NCI-H1105 treated with DMSO at 0.1 percent for 48 hours (cell line): ENCODE measurements at places on chromosomes 1 and 21.

- DNase-seq: no peak
Measured at GRCh38 chr1:240174734-240175133, 83.1 kb downstream of the FMN2 start.

- no peak for DNase-seq
Measured at GRCh38 chr1:67711158-67711854, 26.3 kb downstream of the GADD45A start.

- DNase-seq: no peak
Measured at GRCh38 chr1:38964140-38964548, 22.5 kb upstream of the RHBDL2 start.

- no peak for DNase-seq
Measured at GRCh38 chr1:6688757-6689156, 12.9 kb downstream of the DNAJC11 start.

DNA sequence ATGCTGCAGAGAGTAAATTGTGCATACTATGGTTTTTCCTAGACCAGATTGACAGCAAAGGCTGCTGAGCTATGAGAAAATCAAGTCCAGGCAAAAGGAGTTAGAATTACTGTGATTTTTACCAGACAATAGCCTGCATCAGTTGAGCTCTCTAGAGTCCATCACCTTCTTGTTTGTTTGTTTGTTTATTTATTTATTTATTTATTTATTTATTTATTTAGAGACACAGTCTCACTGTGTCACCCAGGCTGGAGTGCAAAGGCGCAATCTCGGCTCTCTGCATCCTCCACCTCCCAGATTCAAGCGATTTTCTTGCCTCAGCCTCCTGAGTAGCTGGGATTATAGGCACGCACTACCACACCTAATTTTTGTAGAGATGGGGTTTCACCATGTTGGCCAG lies 24.2 kb upstream of the ABCB10 start:
- no peak for DNase-seq

- no peak for DNase-seq
Measured at GRCh38 chr1:204091787-204092312, 18.9 kb downstream of the SOX13 start.

DNA sequence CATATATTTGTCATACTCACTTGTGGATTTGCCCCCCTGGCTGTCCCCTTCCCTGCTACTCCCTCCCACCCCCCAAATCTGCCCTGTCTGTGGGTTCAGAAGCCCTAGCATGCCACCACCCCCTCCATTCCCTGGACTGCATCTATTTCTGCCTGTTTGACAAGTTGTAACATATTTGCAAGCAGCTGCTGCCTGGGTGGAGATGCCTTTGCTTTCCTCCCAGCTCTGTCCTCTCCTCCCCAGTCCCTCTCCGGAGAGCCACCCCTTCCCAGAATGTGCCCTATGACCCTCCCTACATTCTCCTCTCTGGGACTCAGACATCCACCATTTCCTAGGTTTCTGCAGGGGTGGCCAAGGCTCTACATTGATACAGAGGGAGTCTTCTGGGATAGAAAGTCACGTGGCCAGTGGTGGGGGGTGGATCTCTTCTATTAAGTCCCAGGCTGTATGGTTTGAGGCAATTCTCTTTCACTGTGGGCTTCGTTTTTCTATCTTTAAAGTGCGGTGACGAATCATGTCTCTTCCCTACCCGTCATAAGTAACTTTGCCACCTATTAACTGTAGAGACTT lies 6.0 kb upstream of the MYOG start:
- no peak for DNase-seq

DNA sequence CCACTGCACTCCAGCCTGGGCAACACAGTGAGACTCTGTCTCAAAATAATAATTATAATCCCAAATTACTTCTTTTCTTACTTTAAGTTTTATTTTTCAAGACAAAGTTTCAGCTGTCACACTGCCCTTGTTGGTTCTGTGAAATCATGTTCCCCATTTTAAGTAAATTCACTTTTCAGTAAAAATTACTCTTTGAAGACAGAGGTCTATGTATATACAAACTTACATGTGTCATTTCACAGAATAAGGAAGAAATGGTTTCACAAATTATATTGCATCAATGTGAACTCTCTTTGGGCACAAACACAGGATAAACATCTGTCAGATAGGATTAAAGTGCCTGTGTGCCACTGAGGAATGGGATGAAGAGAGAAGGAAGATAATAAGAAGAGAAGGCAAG lies 33.1 kb upstream of the ETS2 start:
- DNase-seq: no peak

DNA sequence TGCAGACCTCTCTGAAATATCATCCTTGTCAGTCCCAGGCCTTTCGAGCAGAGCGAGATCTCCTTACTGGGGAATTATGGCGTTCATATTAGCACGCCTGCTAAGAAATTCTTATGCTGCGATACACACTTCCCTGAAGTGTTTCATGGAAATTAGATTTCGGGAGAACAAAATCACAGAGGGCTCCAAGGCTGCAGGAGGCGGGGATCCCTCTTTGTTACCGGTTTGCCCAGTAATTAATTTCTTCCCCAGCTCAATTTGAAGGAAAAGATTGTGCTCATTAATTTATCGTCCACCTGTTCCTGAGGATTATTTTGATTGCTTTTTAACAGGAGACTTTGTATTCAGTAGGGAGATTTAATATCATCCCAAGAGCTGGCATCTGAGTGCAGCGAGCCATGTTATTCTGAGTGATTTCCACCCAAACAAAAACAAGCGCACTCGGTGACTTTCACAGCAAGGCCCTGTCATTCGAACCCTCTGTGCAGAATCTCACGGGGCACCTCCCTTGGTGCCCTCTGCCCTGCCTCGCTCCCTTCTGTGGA lies 202.3 kb upstream of the GALNT2 start:
- no peak for DNase-seq

- no peak for DNase-seq
Measured at GRCh38 chr1:186375929-186376319, 286 bp downstream of the ODR4 start.

DNA sequence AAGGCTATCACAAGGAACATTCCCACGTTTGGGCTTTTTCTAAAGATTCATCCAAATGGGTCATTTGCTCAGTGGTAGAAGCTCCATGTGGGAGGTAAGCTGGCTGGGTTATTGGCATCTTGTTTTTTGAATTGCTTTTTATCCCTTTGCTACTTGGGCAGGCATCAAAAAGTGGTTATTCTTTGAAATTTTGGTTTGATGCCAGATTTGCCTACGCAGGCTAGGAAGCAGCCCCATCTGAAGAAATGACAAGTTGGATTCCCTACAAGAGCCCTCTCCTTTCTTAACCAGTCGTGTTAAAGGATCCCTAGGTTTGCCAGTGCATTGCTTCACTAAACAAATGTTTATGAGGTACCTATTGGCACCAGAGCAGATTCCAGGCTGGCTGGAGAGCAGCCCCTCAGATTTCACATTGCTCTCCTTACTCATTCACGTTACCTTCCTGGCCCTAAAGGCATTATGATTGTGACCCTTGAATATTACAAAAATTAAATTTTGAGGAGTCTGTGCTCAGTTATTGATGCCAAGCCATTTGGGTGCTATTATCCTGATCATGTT lies 38.8 kb downstream of the ARID1A start:
- DNase-seq: no peak

DNA sequence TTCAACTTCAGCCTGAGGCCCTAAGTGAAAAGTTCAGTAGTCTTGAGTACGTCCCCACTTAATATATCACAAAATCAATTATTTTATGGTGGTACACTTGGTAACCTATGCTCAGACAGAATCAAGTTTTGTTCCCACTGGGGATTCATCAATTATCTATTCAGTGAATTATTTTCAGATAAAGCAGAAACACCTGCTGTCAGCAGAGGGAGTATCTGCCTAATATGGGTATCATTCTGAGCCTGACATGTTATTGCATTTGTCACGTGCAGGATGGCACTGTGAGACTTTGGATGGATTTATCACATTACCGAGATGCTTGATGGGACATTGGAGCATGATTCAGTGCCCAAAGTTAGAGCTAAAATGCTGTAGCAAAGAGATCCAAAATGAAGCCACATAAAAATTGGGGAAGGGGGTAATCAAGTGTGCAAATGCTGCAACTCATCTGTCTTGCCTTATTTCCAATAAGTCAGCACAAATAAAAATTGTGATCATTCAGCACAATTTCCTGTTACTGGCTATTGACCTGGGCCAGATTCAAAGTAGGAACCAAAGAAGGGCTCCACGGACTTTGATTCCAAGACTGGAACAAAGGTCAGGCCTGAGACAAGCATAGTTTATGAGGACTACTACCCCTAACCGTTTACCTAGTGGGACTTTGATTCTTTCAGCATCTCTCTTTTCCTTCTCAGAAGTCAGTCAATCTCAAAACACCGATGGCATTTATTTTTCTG lies 657.6 kb downstream of the LMO4 start:
- no peak for DNase-seq

DNA sequence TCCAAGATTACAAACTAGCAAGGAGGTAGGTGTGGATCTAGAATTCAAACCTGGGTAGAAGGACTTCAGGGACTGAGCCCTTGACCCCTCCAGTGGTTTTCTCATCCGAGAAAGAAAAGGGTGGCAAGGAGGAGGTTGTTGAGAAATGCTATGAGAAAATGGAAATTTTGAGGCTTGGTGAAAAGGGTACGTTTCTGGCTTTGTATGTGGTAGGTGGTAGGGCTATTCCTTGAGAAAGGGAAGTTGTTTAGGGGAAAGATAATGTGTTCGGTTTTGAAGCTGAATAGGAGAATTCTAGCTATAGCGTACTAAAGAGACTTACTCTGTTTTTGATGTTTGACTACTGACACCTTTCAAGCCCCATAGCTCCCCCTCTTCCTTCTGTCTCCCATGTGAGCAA lies 133.8 kb downstream of the CNIH3 start:
- no peak for DNase-seq

GRCh38 chr1:111507411-111508201 lies 4.2 kb upstream of the ADORA3 start:
- DNase-seq: no peak

DNA sequence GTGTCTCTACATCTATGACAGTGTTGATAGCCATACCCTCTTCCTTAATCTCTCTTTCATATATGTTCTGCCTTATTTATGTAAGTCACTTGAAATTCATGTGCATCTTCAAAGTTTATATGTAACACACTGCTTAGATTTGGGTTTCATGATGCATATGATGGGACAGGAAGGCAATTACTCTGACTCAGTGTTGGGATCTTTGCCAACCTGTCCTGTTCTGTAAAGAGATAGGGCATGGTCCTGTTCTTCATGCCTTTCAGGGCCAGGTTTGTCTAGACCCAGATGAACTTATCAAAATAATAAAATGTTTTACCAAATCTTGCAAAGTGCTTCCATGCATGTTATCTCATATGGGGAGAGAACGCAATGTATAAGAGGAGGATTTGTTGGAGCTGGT lies 69.5 kb downstream of the TMPRSS15 start:
- DNase-seq: no peak

- DNase-seq: peak; percentile 90
Measured at GRCh38 chr21:35697321-35697808, 363.0 kb downstream of the SETD4 start.

- no peak for DNase-seq
Measured at GRCh38 chr1:4062041-4062440, 162.0 kb upstream of the C1orf174 start.

GRCh38 chr1:113931451-113931851 lies 2.3 kb downstream of the HIPK1 start:
- DNase-seq: no peak

DNA sequence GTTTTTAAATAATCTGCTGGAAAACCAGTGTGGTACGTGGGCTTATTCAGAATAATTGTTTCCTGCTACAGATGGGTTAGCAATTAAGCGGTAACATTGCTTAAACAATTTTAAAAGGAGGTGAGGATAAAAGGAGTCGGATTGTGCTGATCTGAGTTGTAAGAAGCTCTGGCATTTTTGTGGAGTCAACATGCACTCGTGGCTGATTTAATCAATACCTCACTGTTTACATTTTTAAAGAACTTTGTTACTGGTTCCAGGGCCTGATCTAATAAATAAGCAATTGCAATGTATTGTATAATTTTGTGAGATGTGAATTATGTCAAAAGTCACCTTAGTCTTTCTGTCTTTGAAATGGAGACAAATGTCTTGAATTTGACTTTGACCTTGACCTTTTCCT lies 474.0 kb downstream of the SETD4 start:
- DNase-seq: no peak

DNA sequence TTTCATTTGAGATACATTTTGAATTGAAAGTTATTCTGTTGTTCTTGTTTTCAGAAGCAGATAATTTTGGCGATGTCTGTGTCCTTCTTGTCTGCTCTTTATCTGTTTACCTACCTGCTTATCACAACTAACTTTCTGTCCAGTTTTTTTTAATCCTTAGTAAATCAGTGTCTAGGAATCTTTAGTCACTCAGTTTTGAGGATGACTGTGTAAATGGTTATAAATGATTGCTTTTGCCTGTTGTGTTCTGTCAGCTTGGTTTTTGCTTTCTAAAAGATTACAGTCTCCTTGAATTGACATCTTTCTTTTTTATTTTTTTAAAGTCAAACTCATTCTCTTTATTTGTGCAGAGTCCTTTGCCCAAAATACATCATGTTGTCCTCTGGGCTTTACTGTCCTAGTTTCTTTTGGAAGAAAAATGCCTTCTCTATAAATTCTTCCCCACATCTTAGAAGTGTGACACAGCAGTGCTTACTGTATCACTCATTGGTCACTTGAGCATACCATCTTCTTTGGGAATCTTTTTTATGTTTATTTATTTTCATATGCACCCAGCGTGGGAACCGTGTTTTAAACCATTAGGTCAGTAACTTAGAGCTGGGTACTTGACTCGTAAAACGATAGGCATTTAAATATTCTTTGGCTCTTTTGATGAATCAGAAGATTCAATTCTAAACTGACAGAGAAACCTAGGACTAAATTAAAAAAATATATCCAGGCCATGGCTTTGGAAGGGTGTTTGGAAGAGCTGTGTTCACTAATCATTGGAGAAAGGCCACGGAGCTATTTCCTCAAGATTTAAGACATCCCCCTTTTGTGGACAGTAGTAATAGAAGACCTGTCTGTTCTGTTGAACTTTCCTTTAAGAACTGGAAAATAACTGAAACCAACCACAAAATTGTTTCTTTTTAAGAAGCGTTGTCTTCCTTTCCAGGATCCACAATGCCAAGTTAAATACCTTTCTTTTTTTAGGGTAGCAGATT lies 20.9 kb downstream of the LAMC1 start:
- DNase-seq: no peak

DNA sequence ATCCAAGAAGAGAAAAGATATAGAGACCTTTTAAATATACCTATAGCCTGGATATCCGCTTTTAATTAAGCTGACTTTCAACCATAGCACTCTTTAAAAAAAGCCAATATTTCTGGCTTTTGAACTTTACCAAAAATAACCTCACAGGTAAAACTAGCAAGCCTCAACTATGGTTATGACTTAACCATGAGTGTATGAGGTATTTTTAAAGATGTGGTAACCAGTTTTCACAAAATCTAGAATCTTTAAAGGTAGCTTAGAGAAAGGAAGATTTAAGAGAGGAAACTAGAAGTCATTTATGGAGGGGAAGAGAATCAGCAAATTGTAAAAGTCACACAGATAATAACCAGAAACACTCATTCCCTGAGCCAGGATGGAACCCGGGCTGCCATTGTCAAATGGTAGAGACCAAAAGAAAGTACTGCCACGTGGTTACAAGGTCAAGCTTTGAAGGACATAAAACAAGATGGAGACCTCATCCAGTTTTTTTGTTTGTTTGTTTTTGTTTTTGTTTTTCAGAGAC lies 288.4 kb upstream of the RGS18 start:
- DNase-seq: no peak
